Mucosa of descending colon (tissue), 3 donors: ENCODE measurements at places on chromosomes 2 and 18.

DNA sequence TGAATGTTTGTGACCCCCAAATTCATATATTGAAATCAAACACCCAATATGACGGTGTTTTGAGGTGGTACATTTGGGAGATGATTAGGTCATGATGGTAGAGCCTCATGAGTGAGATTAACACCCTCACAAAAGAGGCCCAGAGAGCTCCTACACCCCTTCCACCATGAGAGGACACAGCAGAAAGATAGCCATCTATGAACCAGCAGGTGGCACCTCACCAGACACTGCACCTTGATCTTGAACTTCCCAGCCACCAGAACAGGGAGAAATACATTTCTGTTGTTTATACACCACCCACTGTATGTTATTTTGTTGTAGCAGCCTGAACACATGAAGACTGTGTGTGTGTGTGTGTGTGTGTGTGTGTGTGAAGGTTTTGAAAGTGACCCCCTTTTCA lies 58.1 kb downstream of the ST3GAL5 start:
- no peak for DNase-seq

GRCh38 chr2:96264656-96265348 lies 995 bp downstream of the TMEM127 start:
- peak; percentile 74 for DNase-seq

- no peak for DNase-seq
Observed at GRCh38 chr2:239908744-239909143, 116.4 kb downstream of the NDUFA10 start.

DNA sequence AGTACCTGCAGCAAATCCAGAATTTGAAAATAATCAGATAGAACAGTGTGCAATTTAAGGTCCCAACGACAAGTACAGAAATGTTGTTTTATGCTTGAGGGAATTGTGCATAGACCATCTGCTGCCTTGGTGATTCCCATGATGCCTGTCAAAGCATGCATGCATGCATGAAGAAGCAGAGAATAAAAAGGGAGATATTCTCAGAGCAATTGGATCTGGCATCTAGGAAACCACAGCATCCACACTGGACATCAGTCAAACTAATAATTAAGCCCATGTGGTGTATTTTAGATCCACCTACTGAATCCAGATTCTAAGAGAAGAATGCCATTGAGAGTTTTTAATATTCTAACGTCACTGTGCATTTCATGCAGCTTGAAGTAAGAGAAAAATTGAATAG lies 361.2 kb downstream of the FSIP2 start:
- DNase-seq, result no peak

DNA sequence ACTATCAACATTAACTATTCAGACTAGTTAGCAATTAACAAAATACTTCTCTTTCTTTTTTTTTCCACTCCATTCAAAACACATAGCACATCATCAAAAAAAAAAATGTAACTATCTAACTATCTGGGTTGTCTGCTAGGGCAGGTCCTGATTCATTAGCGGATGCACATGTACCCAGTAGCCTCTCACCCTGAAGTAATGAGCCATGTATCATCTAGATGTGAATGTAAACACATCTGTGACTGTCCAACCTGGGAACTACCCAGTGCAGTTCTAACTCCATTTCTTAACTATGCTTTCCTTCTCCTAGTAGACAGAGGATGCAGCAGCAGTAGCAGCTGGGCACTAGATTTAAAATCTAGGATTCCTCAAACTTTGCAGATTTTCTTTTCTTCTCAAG lies 183.1 kb upstream of the PIK3C3 start:
- DNase-seq, result no peak

DNA sequence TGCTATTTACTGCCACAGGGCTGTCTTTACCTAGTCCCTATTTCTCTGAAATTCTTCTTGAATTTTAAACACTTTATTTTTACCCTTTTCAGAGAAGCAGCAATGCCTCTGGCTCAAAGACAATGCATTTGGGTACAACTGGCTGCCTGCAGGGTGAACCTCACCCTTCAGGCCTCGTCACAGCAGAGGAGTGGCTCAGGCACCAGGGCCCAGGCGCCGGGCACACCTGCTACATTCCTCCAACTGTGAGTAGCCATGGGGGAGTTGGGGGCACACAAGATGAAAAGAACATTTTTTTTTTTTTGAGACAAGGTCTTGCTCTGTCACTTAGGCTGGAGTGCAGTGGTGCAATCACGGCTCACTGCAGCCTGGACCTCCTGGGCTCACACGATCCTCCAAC lies 74.9 kb upstream of the KCNE4 start:
- no peak for DNase-seq

GRCh38 chr18:34694591-34695165 lies 15.4 kb upstream of the DTNA start:
- no peak for DNase-seq

DNA sequence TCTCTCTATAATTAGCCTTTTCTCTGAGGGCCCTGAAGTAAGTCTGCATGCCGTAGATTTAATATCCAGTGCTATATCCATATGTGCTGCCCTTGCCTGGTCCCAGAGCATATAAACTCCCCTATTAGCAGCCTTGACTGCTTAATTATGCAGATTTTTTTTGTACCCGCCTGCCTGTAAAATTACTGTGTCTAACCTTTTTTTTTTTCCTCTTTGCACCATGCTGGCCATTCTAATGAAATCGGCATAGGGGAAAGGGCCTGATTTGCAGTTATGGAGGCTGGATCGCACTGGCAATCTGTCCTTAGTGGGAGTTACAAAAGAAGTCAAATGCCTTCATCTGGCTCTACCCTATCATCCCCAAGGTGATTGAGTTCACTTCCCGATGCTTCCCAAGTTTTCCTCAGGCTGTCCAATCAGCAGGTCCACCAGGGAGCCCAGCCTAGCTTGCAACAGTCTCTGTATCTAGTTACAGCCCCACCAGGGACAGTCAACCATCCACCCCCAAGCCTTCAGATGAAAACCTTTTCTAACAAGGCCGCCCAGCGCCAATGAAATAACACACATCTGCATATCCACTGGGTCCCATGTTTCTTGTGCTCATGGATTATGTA lies 239.0 kb downstream of the ZNF521 start:
- no peak for DNase-seq

GRCh38 chr2:60544954-60545560 lies 8.4 kb downstream of the BCL11A start:
- DNase-seq, result peak; percentile 21

DNA sequence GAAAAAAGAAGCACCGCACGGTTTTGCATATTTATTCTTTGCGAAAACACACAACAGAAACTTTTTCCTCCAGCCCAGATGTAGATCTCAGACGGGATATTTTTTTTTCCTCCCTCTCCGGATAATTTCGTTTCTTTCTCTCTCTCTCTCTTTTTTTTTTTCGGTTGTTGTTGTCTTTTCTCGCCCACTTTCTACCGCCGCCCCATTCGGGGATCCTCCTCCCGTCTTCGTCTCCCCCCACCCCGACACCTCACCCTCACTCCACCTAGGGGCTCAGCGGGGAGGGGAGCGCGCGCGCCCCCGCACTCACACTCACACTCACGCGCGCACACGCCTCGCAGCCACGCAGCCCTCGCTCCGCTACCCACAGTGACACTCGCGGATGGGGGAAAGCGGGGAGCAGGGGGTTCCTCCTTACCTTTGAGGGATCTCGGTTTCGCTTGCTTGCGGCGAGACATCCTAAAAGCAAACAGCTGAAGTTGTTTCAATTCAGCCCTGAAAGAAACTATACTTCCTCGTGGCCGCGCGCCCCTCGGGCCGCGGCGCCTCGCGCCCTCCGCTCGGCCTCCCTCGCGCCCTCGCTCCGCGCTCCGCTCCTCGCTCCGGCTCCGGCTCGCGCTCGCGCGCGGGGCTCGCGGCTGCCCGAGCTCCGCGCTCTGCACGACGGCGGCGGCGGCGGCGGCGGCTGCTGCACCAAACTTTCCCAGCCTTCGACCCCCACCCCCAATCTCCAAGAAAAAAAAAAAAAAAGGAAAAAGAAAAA lies 1.3 kb downstream of the ZNF521 start:
- DNase-seq, result peak; percentile 37

DNA sequence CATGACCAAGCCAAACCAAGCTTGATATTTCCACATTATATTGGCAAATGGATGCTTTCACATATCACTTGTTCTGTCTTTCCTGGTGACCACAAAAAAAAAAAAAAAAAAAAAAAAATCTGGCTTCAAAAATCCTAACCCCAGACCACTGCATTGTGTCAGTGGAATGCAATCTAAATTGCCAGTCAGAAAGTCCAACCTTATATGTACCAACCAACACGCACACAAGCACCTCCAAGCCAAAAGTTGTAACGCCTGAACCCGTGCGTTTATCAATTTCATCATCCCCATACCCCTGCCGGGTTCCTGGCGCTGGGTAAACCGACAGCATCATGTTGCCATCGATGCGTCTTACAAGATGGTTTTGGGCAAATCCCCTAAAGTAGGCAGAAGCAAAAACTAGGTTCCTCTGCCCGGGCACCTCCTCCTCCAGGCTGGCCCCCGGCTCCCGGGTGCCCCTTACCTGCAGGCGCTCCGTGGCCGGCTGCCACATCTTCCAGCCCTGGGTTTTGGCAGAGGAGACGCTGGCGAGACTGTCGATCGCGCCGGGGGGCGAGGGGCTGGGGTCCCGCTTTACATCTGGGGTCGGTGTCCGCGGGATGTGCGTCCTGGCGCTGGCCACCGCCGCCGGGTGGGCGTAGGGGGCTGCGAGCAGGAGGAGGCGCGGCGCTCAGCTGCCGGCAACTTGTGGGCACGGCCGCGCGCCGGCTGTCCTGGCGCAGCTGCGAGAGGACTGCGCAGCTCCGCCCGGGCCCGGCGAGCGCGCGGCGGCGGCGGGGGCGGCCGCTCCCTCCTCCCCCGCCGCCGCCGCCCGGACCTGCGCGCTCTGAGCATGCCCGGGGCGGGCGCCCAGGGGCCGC lies at the start of gene PID1:
PID1 (minus strand) TSS at position 737 of the 860 bp plus-strand sequence; CDS start at position 493, 244 bp downstream.
- DNase-seq, result peak; percentile 68

DNA sequence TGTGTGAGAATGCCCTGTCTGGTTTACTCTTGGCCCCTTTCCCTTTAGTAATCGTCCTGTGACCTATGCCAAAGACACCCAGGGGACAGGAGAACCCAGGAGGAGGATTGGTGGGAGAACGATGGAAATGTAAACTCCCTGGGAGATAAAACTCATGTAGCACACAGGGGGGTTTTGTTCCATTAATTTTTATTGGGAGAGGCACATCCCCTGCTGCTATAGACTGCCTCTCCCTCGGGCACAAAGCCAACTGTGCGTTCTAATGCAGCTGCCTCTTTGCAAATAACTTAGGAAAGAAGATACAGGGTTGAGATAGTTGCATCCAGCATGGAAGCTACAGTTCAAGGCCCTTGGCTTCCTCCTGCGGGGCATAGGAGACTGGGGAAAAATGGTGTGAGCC lies 489.6 kb downstream of the SLC4A3 start:
- DNase-seq, result no peak

- DNase-seq, result no peak
Observed at GRCh38 chr18:11752116-11752911, 63.2 kb downstream of the GNAL start.

DNA sequence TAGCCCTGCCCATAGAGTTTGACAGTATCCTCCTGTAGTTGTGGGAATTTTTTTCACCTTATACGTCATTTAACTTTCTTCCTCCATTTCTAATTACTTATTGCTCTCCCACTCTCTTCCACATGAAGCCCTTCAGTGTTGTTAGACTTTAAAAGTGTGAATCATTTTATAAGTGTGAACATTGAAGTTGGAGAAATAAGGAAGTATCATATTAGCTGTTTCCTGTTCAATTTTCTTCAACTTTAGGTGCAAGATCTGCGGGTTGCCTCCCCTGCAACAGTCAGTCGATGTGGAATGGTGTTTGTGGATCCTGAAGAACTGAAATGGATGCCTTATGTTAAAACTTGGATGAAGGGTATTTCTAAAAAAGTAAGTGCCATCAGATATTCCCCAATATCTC lies 138.1 kb downstream of the DNAH6 start:
- no peak for DNase-seq

DNA sequence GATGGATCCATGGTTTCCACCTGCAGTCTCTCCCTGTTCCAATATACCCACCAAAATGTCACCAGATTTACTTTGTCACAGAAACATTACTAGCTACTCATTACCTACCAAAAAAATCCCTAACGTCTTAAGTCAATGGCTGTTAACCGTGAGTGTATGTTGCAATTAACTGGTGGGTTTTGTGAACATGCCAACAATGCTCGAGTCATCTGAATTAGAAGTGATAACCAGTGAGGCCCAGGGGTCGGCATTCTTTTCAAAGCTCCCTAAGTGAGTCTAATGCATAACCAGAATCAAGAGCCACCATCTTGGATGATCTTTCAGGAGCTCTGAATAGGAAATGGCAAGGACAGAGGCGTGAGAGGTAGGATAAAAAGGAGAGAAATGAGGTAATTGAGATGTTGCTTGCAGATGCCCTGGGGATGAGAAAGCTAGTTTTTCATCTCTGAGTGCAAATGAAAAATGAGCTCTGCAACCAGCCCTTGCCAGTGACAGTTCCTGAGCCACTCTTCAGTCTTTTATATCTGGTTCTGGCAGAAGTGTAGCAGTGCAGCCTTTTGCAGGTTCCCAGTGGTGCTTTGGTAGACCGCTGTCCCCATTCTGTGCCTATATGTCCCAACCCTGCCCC lies 130.0 kb upstream of the RND3 start:
- no peak for DNase-seq

DNA sequence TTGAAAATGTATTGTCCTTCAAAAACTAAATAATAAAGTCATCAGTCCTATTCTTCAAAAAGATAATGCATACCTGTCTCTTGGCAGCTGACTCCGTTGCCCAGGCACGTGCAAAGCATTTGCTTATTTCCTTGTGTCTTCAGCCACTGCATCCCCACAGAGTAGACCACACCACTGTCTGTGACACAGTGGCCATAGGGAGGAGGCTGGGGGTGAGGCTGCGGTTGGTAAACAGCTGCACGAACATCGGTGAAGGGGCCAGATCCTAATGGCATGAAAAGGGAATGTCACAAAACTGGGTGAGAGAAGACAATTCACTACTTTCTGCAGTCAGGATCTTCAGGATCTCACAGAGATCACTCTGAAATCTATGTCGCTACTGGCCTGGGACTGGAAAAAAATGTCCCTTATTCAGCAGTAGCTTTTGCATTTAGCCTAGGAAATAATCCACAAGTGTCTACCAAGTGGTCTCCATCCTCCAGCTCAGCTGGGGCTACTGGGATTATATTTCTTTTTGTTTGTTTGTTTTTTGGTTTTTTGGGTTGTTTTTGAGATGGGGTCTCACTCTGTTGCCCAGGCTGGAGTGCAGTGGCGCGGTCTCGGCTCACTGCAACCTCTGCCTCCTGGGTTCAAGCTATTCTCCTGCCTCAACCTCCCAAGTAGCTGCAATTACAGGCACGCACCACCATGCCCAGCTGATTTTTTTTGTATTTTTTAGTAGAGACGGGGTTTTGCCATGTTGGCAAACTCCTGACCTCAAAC lies 10.7 kb downstream of the FN1 start:
- DNase-seq, result no peak

DNA sequence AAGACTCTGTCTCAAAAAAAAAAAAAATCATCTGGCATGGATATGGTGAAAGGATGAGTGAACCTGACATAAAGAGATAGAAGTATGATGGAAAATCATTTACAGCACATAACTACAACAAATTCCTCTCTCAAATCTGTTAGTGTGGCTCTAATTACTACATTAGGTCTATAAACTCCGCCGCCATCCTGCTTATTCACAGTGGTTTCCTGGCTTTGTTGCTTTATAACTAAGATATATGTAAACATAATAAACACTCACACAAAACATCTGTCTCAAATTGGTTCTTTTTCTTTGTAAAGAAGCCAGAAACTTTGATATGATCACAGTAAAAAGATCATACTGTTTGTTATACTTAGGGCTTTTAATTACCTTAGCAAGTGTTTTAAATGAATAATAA lies 412.6 kb upstream of the FAM98A start:
- DNase-seq, result no peak
